ENCODE measurements at places on chromosomes 2 and 18.

DNA sequence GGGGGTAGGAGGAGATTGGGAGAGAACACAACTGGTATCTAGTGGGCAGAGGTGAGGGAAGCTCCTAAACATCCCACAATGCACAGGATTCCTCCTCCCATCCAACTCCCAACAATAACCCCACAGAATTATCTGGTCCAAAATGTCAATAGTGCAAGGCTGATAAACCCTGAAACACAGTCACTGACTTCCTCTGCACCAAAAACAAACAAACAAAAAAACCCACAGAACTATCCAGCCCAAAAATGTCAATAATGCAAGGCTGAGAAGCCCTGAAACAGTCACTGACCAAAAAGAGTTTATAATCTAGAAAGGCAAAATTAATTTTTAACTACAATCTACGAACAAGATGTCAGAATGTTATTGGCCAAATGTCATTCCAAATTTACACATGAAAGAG is 9.8 kb downstream of the TMX3 start:
- DNase-seq = no peak

GRCh38 chr18:48896875-48897511 is 53.8 kb downstream of the SMAD7 start:
- no peak for DNase-seq

- no peak for DNase-seq
Observed at GRCh38 chr2:226860087-226860486, 24.2 kb downstream of the RHBDD1 start.

- DNase-seq = no peak
Observed at GRCh38 chr2:128037649-128038048, 9.8 kb upstream of the SAP130 start.

GRCh38 chr2:63661076-63661475 is 72.3 kb downstream of the MDH1 start:
- no peak for DNase-seq

- DNase-seq = no peak
Observed at GRCh38 chr2:113281910-113282746, 3.4 kb upstream of the PAX8 start.

- DNase-seq = no peak
Observed at GRCh38 chr2:11073251-11073650, 82.0 kb upstream of the SLC66A3 start.
